ENCODE measurements at places on chromosomes 3 and 15.

GRCh38 chr3:126394179-126394976 is at the start of gene CFAP100:
Gene CFAP100, plus strand, starts transcription at chr3:126394909. Its CDS starts 1,092 bp downstream, at chr3:126396001.
- no peaks in the 10 kb centered on the region for H3K36me3 ChIP-seq
- no peak within 1 kb of the TSS for H3K4me3 ChIP-seq
- DNase-seq = no peak
- no peaks in the 10 kb centered on the region for H3K27me3 ChIP-seq
- no peak within 1 kb of the TSS for H3K27ac ChIP-seq

GRCh38 chr3:118077332-118077731 is 957.3 kb downstream of the IGSF11 start:
- DNase-seq = no peak
- H3K4me3 ChIP-seq = no peak overlapping the region
- no peak overlapping the region for H3K27ac ChIP-seq
- no peaks in the 10 kb centered on the region for H3K36me3 ChIP-seq

DNA sequence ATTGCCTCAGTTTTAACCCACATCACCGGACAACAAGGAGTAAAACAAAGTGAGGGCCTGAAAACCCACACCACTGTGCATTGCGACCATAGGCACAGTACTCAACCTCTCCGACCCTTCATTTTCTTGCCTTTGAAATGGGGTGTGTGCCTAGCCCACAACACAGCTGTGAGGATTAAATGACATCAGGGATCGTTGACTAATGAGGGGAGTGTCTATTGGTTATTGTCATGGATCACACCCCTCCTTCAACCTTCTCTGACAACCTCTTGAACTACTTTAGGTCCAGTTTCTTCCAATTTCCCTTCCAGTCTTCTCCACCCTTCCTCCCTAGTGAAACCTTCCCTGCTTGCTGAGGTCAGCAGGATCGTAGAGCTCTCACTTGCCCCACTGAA is 89.5 kb downstream of the HES1 start:
- H3K27ac ChIP-seq = no peak overlapping the region
- no peak overlapping the region for H3K4me3 ChIP-seq
- H3K36me3 ChIP-seq = no peaks in the 10 kb centered on the region
- no peak for DNase-seq
- H3K27me3 ChIP-seq = no peaks in the 10 kb centered on the region
- H3K4me1 ChIP-seq = no peaks in the 10 kb centered on the region

- no peaks in the 10 kb centered on the region for H3K27me3 ChIP-seq
- H3K27ac ChIP-seq = no peak overlapping the region
- no peak for DNase-seq
- H3K4me1 ChIP-seq = no peaks in the 10 kb centered on the region
These were observed 53.7 kb downstream of the DHX30 start for GRCh38 chr3:47856669-47857068.

DNA sequence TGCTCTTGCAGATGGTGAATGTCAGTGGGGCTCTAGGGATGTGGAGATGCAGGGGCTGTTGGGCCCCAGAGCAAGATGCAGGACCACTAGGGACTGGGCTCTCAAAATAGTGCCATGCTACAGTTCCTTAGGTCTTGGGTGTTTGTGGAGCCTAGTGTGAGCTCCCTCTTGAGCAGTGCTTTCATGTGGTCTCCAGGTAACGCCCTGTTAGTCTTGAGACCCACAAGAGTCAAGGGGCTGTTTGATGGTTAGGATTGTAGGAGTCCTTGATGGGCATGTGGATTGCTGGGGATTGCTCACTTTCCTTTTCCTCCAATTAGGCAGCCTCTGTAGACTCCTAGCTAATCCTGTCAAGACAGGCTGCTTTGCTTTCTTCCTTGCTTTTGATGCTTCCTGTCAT is 56.0 kb downstream of the CCDC66 start:
- no peak for DNase-seq
- H3K27me3 ChIP-seq = no peaks in the 10 kb centered on the region
- no peak overlapping the region for H3K27ac ChIP-seq
- H3K36me3 ChIP-seq = no peaks in the 10 kb centered on the region
- no peak overlapping the region for H3K4me3 ChIP-seq

DNA sequence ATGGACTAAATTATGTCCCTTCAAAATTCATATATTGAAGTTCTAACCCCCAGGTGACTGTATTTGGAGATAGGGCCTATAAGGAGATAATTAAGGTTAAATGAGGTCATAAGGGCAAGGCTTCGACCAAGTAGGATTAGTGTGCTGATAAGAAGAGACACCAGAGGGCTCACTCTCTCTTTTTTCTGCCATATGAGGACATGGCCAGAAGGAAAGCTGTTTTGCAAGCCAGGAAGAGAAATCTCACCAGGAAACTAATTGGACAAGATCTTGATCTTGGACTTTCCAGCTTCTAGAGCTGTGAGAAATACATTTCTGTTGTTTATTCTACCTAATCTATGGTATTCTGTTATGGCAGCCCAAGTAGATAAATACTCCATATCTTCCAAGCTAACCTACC is 503.6 kb upstream of the NAALADL2 start:
- no peak overlapping the region for H3K27ac ChIP-seq
- H3K36me3 ChIP-seq = no peaks in the 10 kb centered on the region
- H3K27me3 ChIP-seq = no peaks in the 10 kb centered on the region
- no peak overlapping the region for H3K4me3 ChIP-seq
- no peak for DNase-seq

Measured in prostate gland (tissue), 2 donors.